ENCODE measurements at places on chromosomes 3 and 15.

DNA sequence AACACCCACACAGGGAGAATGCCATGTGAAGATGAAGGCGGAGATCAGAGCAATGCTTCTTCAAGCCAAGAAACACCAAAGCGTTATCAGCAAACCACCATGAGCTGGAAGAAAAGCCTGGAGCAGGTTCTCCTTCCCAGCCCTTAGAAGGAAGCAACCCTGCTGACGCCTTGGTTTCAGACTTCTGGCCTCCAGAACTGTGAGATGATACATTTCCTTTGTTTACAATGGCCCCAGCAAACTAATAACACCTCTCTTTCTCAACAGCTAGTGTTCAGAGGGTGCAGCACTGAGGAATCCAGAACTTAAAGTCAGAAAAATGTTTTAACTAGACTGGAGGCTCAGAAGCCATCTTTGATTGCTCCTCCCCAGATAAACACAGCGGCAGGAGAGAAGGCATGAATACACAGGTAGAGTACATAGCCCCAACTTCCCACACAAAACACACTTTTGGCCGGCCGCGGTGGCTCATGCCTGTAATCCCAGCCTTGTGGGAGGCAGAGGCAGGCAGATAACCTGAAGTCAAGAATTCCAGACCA, 132.4 kb upstream of the LPP start:
- peak; percentile 60 for DNase-seq

- DNase-seq, result no peak
Measured at GRCh38 chr3:182148360-182148759, 436.6 kb downstream of the SOX2 start.

- DNase-seq, result no peak
Measured at GRCh38 chr3:153681057-153681456, 440.1 kb upstream of the ARHGEF26 start.

GRCh38 chr15:99347574-99347973, 96.3 kb downstream of the LRRC28 start:
- no peak for DNase-seq

GRCh38 chr15:66994927-66995656, 70.3 kb upstream of the SMAD3 start:
- no peak for DNase-seq

DNA sequence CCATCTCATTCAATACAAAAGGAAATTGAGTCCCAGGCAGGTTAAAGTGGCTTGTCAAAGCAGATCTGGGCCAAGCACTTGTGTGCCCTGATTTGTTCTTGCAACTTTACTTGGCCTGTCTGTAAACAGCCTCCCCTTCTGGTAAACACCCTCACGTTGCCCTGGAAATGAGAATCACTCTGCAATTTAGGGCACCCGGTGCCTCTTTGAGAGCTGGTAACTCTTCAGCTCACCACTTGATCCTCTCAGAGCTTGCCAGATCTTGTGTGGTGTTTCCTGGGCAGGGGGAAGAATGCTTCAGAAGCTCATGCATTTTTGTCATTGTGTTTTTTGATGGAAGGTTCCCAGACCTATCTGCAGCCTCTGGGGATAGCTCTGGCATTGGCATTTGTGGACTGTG, 11.3 kb downstream of the MED12L start:
- DNase-seq, result no peak

GRCh38 chr3:45964139-45964538, 20.9 kb downstream of the CXCR6 start:
- no peak for DNase-seq

Data from Daoy (cell line).